ENCODE measurements at places on chromosomes 4 and X.

GRCh38 chrX:40007756-40008705 lies 89.7 kb downstream of the BCOR start:
- no peak for DNase-seq

DNA sequence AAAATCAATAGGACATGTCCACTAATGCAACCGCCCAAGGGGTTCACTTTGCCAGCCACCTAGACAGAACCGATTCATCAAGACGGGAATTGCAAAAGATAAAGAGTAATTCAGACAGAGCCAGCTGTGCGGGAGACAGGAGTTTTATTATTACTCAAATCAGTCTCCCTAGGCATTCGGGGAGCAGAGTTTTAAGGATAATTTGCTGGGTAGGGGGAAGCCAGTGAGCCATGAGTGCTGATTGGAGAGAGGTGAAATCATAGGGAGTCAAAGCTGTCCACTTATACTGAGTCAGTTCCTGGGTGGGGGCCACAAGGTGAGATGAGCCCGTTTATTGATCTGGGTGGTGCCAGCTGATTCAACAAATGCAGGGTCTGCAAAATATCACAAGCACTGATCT lies 8.5 kb downstream of the TMEM184C start:
- no peak for DNase-seq

- DNase-seq: no peak
Measured at GRCh38 chr4:118817178-118817930, 18.6 kb downstream of the SEC24D start.

DNA sequence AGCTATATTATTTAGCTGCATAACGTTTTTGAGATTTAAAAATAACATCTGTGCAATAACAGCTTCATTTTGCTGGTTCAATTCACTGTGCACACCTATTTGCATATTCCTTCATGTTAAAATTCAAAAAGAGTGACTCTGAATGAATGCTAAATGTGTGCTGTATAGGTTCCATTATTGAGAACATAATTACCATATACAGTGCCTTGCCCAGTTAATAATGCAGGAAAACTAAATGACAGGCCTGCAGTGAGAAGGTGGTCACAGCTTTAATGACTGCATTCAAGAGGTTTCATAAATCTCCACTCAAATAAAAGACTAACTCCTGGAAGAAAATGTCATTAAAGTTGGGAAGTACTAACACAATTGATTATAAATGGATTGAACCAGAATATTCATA lies 1183.2 kb upstream of the ADGRL3 start:
- DNase-seq: no peak

GRCh38 chrX:27186671-27187070 lies 276.5 kb downstream of the PPP4R3C start:
- DNase-seq: peak; percentile 0

DNA sequence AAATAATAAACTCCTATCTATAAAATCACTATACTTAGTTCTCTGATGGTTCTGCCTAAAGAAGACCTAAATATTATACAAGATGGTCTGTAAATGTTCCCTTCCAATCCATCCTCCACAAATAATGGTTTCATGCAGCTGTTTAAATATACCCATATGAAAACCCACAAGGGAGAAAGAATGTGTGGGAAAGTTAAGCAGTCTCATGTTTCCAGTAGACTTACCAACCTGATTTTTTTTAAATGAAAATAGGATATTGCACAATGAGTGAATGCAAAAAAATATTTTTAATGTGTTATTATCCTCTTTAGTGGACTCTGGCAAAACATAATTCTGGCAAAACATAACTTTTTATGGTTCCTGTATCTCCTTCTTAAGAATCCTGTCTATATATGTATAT lies 23.3 kb downstream of the CAMK2D start:
- peak; percentile 68 for DNase-seq

DNA sequence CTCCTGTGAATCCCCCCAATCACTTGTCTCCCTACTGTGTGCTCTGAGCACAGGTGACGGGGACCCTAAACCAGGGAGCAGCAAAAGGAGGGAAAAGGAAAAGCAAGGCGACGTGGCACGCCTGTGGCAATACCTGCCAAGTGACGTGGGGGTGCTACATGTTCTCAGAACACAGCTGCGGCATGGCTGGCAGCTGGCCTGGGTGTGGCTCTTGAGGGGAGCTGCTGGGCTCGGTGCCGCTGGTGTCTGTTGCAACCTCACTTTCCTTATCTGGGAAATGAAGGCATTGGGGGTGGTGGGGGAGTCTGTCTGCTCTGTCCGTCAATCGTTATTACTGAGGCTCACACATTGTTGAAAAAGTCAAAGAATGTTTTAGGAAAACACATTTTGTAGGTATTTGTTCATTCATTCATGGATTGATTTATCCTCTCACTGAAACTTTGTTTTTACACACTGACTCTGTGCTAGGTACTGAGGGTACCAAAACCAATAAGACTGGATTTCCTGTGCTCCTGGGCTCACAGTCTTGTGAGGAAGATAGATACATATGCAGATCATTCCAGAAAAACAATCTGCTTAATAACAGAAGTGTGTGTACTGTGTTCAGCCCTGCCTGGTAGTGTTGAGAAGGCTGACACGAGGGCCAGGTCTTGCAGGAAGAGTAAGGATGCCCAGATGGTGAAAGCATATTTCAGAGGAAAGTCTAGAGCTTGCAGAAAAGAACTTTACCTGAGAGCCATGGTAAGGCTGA lies 217.6 kb downstream of the PTTG2 start:
- DNase-seq: no peak

GRCh38 chr4:73311428-73311827 lies 52.8 kb upstream of the ANKRD17 start:
- no peak for DNase-seq

DNA sequence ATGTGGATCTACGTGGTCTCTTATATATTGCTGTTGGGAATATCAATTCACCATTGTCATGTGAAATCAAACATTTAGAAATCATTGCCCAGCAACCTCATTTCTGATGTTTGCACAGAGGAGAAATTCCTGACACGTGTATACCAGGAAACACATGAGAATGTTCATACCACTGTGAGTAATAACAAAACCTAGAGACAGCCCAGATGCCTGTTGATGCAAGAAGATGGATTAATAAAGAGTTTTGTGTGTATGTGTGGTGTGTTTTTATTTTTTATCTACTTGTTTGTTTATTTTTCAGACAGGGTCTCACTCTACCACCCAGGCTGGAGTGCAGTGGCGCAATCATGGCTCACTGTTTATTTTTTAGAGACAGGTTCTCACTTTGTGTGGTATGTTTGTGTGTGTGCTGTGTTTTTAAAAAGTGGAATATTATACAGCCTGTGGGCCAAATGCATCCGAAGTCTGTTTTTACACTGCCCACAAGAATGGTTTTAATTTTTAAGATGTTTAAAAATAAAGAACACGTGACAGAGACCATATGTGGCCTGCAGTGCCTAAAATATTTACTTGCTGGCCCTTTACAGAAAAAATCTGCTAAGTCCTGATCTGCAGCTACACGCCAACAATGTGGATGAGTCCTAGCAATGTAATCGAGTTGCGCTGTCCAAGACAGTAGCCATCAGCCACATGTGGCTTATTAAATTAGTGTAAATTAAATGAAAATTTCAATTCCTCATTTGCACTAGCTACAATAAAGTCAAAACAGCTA lies 39.2 kb downstream of the TXLNG start:
- no peak for DNase-seq

DNA sequence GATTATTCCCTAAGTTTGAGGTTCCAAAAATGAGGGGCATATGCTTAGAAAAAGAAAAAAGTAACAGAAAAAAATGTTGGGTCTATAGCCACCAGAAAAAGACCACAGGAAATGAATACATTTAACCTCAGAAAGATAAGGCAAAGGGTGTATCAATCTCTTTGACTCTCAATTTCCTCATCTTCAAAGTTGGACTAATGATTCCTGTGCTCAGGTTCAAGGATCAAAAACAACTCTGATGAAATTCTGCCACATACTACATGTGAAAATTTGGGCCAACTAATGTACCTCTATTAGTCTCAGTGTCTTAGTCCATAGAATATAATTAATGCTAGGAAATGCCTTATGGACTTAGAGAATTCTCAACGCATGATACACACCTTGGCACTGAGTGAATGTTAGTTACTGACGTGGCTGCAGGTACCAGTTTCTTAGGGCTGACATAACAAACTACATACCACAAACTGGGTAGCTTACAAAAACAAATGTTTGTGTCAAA lies 257.7 kb downstream of the ANKRD50 start:
- no peak for DNase-seq

DNA sequence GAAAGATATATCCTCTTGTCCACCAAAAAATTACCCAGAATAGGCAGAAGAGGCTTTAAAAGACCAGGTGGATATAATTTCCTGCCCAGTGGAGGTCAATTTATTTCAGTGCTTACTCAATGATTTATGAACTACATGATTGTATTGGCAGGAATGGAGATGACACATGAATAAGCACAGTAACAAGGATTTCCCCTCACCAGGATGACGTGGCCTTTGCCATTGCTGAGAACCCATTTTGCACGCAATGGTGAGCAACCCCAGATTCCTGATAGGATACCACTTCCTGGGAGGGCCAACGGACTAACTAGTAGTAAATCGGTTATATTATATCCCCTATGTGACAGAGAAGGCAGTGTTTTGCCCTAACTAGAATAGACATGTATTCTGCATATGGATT lies 11.6 kb upstream of the TTC29 start:
- DNase-seq: peak; percentile 64

DNA sequence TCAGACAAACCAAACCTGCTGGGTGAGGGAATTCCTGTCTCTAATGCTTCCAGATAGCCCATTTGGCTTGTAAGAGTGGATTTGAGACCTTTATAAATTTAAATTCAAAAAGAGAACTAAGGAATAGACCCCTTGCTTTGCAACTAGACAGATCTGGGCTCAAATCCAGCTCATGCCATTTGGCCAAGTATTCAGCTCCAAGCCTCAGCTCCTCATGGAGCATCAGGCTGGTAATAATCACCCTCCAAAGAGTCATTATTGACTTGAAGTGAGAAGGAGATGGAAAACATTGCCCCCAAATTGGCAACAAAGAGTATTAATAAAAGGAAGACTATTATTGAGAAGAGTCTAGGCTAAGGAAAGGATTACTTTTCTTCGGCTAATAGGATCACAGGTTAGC lies 134.7 kb downstream of the PDE5A start:
- DNase-seq: no peak

DNA sequence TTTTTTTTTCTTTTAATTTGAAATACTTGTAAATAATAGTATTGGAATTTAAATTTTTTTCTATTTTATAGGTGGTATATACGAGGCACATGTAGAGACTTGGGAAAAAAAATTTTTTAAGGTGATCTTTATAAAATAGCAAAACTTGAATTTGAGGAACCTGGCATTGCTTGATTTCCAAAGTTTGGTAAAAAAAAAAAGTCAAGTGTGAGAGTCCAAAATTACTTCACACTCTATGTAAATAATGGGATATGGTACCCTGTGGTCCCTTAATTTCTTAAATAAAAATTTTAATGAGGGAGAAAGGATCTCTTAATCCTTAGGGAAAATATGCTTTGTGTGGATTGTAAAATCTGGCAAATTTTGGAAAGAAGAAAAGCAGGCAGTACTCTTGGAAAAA lies 19.0 kb downstream of the SPRY1 start:
- DNase-seq: no peak

DNA sequence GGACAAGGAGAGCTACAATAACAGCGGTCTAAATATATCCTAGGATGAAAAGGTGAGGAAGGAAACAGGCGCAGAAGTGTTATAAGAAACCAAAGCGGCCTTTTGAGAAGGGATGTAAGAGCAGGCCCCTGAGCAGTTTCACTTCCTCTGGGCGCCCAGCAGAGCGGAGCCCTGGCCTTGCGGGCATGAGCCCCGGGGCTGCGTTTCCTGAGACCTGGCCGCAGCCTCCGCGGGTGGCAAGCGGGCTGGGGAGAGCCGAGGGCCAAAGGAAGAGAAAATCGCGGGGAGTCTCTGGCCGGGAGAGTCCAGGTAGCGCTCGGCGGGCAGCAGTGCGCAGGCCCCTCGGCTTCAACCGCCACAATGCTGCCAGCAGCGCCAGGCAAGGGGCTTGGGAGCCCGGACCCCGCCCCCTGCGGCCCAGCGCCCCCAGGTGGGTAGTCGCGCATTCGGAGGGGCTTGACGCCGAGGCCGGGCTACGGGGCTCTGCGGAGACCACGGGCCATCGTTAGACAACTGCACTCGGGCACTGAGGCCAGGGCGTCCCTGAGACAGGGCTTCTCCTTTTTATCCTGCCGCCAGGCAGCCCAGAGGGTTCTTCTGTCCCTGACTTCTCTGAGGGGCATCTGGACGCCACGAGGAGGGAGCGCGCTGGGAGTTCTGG lies at the start of gene BANK1:
TSS of gene BANK1 (plus strand) at position 210 of the 661 bp plus-strand sequence. CDS start at position 361, 151 bp downstream.
- no peak for DNase-seq

DNA sequence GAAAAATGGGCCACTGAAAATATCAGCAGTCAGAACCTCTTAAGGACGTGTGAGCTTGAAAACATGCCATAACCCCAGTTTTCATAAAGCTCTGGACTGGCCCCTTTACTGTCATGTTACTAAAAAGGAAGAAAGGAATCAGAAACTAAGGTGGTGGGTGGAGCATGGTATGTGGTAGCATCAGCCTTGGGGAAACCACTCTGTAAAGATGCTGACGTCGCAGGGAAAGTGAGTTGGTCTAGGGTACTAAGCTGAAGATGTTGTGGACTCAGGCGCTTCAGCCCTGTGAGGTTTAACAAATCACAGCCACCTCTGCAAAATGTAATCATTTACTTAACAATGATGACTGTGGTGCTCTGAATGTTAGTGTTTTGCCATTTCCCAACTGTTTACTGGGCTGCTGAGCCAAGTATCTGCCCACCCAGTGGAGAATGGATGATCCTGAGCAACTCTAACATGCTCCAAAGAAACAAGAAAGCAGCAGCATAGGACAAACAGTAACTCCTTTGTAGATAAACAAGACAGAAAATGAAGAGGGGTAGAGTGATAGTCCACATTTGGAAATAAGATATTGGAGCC lies 33.4 kb downstream of the C4orf54 start:
- DNase-seq: no peak

DNA sequence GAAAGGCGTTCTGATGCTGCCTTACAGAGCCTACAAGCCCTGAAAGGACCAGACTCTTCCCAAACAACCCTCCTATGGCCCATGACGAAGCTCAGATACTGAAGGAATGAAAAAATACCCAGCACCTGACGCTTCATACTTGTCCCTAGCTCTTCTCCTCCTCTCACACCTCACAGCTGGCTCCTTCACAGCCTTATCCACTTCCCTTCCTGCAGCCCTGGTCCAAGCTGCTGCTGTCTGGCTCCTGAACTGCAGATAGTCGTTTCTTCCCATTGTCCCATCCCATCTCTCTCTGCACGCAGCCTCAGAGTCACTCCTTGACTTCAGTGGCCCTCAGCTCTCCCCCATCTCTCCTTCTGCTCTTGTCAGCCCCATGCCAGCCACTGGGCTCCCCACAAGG lies 56.6 kb downstream of the FAM193A start:
- DNase-seq: no peak

- no peak for DNase-seq
Measured at GRCh38 chr4:113899271-113900070, 80.0 kb downstream of the ARSJ start.

- no peak for DNase-seq
Measured at GRCh38 chr4:26076000-26076587, 162.1 kb downstream of the SMIM20 start.

DNA sequence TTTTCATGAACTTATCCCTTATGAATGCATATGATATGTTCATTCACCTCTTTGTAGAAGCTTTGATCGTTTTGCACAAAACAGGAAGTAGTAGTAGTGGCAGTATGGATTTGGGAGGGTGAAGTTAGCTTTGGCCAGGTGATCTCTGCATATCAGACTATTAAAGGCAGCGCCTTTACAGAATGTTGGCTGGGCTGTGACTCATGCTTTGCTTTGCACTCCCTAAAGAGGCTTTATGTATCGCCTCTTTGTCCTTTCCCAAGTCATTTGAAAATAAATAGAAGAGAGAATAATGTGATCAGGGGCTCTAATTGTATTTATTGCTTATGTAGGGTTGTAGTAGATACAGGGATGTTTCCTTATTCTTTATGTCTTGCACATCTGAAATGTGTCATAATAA lies 50.4 kb downstream of the SHROOM3 start:
- no peak for DNase-seq

Measured in fibroblast of skin of left biceps (primary cell).